ENCODE measurements at places on chromosomes 16 and 17.

- DNase-seq, result no peak
Measured at GRCh38 chr17:50394711-50395110, 2.6 kb downstream of the LRRC59 start.

DNA sequence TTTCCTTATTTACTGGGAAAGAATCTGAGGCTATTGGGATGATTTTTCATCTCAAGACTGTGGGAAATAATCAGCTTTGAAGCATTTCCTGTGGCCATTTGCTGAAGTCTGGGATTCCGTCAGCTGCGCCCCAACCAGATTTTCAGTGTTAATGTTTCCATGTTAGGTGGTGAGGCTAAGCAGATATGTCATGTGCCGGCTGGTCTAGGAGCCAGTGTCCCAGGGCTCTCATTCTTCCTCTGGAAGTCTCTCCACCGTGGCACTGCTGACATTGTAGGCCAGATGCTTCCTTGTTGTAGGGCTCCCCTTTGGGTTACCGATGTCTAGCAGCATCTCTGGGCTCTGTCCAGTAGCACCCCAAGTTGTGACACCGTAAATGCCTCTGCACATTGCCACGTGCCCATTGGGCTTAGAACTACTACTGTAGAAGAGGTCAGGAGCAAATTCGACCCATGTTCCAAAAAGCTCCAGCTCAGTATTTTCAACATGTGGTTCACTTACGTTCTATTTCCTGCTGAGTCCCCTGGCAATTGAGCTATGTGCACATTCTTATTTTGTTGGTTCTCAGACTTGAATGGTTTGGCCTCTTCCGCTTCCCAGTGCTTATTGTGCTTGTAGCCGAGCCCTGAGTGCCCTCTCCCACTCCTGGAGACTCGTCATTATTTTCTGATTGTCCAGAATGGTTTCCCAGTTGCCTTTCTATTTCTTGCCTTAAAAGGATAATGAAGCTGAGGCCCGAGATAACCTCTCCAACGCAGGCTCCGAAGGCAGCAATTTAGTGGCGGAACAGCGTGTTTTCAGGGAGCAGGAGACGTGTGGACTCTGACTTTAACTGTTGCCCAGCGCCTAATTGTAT, 82.2 kb downstream of the SPECC1 start:
- DNase-seq, result peak; percentile 66

GRCh38 chr17:65261152-65261551, 124.0 kb downstream of the RGS9 start:
- DNase-seq, result no peak

DNA sequence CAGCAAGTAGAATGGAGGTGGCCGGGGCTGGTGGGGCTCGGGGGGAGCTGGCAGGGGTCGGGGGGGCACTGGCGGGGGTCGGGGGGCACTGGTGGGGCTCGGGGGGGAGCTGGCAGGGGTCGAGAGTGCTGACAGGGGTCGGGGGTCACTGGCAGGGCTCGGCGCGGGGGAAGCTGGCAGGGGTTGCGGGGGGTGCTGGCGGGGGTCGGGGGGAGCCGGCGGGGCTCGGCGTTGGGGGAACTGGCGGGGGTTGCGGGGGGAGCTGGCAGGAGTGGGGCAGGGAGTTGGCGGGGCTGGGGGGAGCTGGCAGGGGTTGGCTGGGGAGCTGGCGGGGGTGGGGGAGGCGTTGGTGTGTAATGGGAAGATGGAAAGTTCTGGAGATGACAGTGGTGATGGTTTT, 25.1 kb downstream of the CCDC57 start:
- no peak for DNase-seq

DNA sequence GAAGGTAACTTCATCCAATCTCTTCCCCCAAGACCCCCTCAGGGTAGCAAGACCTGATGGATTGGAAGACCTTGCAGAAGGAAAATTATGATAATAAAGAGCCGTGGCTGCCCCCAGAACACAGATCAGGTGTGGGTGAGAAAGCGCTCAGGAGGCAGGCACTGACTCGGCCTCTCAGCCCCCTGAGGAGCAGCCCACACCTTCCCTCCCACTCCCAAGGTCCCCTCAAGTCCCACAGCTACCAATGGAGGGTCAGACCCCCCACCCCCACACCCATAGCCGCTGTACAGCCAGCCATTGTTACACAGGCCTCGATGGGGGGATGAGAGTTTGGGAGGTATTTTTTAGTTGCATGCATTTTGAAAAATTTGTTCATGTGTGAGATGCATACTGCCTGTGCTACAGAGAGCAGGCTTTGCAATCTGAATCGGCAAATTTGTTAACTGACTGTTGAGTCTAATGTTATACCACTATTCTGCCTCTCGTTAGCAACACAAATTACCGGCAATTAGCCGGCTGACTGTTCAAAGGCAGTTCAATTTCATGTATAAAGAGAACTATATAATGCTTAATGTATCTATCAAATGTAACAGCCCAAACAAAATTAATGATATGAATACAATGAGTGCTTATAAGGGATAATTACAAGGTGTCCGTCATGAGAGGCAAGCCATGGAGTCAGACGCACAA, 211.7 kb downstream of the C16orf78 start:
- no peak for DNase-seq

DNA sequence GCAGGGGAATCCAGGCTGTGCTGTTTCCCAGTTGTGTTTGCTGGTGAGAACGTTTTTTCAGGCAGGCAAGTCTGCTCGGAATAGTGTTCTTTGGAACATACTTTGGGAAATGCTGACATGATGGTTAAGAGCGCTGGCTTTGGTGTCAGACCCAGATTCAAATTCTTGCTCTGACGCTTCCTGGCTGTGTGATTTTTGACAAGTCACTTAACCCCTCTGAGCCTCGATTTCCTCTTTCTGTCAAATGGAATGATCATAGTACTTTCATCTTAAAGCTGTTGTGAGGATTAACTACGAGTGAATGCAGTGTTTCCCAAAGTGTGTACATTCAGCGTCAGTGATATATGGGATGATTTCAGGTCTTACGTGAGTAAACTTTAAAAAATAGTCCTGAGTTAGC, 4.8 kb downstream of the FBRS start:
- no peak for DNase-seq

GRCh38 chr17:50155115-50155819, 4.8 kb upstream of the PPP1R9B start:
- DNase-seq, result peak; percentile 78

DNA sequence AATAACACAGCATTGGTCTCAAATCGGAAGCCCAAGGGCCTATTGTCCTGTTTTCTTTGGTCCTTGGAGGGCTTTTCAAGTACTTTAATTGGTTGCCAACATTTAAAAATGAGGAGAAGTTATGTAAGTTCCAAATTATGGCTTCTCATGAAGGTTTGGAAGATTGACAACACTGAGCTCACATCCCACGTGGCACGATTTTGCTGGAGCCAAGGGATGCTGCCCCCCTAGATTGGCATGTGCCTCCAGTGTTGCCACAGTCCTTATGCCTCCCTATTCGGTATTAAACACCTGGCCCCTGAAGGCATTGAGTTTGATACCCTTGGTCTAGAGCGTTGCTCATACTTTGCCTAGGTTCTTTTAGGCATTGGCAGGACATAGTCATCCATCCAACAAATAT, 108.0 kb downstream of the ZNF18 start:
- no peak for DNase-seq

- DNase-seq, result no peak
Measured at GRCh38 chr16:67677712-67678111, 11.1 kb downstream of the C16orf86 start.

DNA sequence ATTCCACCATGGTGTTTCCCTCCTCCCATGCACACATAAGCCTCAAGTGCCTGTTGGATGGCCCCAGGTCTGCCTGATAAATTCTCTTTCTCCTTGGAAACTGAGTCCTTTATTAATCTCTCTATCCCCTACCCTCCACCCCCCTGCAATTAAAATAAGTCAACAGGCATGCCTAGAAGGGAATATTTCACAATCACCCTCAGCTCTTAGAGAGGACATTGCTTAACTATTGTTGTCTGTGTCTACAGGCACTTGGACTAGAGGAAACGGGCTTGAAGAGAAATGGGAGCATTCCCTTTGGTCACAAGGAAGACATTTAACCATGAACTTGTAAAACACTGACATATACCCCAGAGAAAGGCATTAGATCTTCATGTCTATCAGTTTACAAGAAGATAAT, 39.5 kb downstream of the RCVRN start:
- DNase-seq, result no peak

DNA sequence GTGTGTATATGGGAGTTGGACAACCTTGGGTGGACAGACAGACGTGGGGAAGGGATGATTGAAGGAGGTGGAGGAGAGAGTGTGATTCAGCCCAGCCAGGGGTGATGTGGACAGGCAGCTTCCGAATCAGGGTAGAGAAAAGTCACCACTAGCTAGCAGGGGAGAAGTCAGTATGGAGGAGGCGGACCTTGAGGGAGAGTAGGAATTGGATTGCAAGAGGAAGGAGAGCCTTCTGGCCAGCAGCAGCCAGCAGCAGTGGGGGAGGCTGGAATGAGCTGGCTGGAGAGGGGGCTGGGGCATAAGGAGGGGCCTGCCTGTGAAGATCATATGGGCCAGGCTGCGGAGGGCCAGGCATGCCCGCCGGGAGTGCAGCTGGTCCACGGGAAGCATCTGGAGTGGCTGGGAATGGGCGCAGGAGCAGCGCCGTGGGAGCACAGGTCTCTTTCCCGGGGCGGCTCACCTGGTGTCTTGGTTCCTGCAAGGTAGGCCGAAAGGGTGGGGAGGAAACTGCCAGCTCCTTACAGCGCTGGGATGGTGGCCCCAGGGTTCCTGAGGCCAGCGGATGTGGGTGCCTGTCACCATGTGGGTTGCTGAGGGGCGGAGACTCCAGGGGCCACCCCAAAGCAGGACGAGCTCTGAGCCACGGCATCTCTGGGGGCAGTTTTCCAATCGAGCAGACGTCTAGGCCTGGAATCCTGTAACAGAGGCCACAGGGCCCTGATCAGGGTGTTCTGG, 235.3 kb downstream of the SEC14L1 start:
- DNase-seq, result peak; percentile 84

GRCh38 chr17:78708510-78708973, 73.5 kb downstream of the CYTH1 start:
- peak; percentile 85 for DNase-seq

GRCh38 chr17:70558821-70559220, 389.5 kb downstream of the KCNJ2 start:
- no peak for DNase-seq

- no peak for DNase-seq
Measured at GRCh38 chr16:24983561-24983960, 31.6 kb downstream of the ARHGAP17 start.

DNA sequence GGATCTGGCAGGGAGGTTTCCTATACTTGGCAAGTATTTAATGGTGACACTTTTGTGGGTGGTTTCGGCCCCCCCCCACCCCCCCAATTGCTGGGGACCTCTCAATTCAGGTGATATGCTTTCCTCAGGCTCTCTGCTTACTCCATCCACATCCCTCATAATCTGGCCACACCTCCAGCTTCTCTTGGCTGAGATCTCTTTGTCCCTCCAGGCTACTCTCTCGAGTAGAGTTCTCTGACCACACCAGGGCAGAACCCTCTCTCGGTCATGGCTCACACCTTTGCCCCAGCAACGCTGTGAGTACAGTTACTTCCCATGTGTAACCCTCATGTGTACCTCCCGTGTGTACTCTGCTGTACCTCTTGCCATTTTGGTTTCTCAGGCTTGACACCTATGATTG, 34.1 kb upstream of the SRSF1 start:
- no peak for DNase-seq

- DNase-seq, result no peak
Measured at GRCh38 chr17:63917646-63918045, 993 bp downstream of the GH1 start.

DNA sequence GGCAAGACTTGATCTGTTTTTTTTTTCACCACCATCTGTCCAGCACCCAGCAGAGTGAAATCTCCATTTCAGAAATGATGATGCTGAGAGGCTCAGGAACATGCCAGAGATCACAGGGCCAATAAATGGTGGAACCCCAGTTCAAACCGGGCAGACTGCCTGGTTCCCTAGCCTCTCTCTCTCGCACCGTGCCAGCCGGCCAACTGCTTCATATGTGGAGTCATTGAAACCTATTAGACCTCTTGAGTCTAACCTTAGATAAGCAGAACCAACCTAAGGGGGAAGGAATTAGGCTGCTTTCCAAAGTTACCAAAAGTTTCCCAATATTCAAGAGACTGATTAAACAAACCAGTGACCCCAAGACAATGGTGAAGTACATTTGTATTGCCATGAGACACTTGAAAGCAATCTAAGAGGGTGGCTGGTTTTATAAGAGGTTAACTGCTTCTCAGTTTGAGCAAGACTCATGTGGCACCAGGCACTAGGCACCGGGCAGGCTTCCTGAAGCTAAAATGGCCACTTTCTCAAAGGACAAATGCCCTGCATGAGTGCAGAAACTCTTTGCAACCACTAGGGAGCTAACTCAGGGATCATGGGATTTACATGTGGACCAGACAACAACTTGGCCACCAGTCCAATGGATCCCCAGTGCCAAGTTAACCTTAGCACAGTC, 18.4 kb downstream of the TOX3 start:
- DNase-seq, result no peak

DNA sequence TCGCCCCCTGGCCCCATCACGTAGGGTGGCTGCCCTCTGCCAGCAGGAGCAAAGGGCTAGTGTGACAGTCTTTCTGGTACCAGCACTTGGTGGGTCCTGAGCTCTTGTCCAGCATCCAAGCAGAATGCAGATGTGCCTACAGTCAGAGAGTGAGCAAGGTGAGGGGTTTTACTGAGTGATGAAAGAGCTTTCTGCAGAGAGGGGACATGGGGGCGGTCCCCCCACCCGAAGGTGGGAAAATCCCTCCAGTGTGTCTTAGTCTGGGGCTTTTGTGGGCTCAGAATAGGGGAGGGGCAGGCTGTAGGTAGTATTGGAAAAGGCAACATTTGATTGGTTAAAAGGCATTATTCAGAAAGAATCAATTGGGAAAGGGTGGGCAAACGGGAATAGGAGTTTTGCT, 152.3 kb downstream of the RPTOR start:
- no peak for DNase-seq

GRCh38 chr16:635573-636205, 416 bp downstream of the METTL26 start:
- no peak for DNase-seq

GRCh38 chr17:65848751-65849150, 287.3 kb upstream of the AXIN2 start:
- DNase-seq, result no peak

DNA sequence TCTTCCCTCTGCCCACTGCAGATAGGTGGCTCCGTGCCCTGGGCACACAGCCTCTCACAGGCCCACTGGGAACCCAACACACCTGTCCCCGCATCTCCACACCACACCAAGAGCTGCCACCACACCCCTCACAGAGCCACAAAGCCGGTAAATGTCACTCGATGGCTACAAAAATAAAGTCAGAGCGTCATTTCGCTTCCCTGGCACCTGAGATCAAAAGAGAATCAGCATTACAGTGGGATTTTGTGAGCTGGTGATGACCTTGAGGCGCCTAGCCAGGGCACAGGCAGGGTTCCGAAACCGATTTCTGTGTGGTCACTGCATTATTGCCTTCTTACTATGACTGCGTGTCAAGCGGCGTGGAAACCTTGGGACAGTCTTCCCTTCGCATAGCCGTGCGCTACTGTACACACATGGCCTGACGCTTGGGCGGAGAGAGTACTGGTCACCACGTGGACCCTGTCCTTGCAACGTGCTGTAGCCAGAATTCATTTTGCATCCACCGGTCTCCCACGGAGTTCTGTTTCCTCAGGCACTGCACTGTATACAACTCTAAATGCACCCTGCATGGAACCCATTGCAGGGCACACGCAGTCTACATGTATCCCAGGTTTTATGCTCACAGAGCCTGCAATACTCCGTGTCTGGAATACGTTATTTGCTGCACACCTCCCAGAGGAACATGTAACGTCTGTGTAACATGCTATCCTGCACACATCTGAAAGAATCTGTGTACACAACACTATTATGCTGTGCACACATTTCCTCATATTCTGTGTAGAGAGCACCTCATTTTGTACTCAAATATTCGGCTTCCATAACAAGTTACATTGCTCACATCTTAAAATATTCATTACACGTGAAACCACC, 5.8 kb upstream of the FOXF1 start:
- DNase-seq, result no peak

All from right hindlimb (tissue), 1 donor.